ENCODE measurements at places on chromosomes 7 and 10.

GRCh38 chr10:53997953-53998352 is 803.1 kb downstream of the PCDH15 start:
- DNase-seq: no peak

GRCh38 chr7:22269963-22270362 is 87.0 kb downstream of the RAPGEF5 start:
- no peak for DNase-seq

- no peak for DNase-seq
Measured at GRCh38 chr7:85239109-85239508, 52.3 kb upstream of the SEMA3D start.

DNA sequence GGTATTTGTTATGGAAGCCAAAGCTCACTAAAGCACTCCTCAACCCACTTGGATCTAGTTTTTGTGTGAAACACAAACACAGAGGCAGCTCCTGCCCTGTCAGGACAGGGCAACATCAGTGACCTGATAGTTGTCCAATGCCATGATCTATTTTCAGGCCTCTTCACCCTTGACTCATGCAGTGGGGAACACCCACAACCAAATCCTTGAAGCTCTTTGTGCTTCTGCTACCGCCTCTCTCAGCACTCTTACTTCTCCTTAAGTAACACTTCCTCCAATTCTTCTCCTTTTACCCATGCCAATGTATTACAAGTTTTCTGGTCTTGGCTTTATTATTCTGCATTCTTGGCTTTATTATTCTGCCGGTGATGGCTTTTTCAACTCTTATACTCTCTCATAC is 425.3 kb downstream of the INHBA start:
- DNase-seq: no peak

GRCh38 chr7:2631946-2632732 is at the start of gene TTYH3:
TSS of gene TTYH3 (plus strand) at chr7:2631986. CDS start at chr7:2632156, 170 bp downstream.
- DNase-seq: no peak

DNA sequence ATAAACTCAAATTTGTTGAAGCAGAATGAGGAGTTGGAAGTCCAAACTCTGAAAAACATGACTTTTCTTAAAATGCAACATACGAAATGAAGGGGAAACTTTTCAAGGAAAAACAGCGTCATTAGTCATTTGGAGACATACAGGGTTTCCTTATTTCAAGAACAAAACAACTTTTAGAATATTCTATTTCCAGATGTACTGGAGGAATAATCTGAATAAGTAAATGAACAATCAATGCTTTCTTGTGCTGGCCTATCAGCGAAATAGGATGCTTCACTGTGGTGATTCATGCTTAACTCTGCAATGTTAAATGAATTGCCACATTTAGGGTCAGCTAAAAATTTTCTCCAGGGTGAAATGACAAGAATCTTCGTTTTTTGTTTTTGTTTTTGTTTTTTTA is 114.3 kb downstream of the SEMA3C start:
- DNase-seq: no peak

DNA sequence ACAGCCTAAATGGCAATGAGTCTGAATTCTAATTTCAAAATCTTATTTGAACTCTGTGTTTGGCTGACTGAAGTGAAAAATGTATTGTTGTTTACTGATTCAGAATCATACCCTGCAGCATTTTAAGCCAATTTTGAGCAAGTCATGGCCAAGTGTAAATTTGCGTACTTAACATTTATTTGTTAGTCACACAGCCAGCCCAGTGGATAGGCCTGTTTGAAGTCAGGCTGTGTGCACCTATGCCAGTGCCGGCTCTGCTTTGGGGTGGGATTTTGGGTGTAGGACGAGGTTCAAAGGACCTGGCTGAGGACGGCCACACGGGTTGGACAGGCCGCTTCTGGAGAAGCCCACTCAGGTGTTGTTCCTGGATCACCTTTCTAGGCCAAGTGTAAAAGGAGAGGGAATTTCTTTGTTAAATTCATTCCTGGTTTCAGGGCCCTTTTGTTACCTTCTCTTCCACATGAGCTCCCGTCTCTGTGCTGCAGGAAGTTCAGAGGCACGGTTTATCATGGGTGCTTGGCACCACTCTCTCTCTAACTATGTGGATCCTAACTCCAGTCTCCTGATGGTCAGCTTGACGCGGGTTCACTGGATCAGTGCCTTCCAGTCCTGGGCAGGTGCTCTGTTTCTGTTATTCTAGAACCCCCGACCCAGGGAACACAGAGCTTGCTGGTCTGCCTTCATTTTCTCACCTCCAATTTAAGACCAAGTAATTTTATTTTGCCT is 84.7 kb downstream of the CCNY start:
- no peak for DNase-seq

GRCh38 chr10:86678999-86679792 is 10.9 kb downstream of the LDB3 start:
- no peak for DNase-seq

DNA sequence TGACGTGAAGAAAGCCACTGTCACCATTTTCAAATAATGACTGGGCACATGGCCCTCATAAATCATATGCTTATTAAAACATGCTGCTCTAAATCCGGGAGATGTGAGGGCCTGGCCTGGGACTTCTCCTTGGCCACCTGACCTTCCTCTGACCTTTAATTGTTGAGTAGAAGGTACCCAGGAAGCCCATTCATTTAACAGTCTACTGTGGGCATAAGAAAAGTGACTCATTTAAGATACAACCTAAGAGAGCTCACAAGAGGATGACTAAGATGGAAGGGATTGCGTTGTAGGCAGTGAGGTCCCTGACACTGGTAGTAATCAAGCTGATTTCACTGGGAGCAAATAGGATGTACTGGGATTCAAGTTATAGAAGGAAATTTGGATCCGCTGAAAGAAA is 203.4 kb upstream of the GPR26 start:
- DNase-seq: no peak

GRCh38 chr7:19508124-19508523 is 200.7 kb downstream of the POLR1F start:
- DNase-seq: no peak

DNA sequence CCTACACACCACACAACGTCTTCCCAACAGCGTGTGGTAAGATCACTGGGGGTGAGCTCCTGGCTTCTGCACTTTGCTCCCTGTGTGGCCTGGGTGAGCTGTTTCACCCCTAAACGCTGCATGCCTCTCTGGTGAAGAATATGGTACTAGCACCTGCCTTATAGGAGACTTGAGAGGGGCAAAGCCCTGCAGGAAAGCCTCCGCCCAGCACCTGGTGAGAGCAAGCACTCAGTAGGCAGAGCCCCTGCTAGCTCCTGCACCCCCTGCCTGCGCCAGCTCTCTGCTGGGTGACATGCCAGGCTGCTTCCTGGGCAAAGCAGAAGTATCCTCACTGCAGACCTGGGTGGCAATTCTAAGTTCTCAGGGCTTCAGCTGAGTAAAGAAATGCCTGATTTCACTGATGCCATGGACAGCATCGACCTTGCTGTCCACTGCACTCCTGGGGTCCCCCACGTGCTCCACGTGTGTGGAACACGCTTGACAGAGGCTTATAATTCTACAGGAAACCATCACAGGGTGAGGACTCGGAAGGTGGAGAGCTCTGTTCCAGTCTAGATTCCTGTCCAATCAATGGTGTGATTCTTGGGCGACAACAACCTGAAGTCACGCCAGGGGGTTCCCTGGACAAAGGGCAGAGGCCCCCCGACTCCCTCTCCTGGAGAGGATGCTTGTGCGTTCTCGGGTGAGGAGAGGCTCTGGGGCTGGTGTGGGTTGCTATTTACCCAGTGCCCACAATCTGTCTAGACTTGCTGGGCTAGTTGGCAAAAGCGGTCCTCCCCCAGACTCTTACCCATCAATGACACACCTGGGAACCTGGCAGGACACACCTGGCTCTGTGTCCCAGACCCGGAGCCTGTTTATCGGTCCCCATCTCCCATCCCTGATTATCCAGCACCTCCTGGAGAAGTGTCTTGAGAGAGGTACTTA is 5.0 kb upstream of the CALML5 start:
- DNase-seq: no peak

DNA sequence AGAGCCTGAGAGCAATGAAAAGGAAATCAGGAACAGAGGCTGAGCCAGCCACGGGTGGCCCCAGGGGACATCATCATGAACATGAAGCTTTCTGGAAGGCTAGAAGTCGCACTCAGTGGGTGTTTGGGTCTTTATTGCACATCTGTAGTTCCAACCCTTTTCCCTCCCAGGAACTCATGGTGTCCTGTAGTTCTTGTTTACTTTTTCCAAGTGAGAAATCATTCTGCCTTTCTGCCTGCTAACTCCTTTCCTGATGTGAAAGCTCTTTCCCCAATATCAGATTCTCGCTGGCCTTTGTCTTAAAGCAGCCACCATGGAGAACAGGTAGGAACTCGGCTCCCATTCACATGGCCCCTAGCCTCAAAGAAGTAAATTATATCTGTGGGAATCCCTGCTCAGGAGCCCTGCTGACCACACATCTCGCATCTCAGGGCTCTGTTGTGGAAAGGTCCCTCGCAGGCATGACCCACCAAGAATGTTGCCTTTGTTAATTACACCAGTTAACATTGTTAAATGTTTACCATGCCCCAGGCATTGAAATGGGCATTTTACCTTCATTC is 542.7 kb downstream of the TNS3 start:
- DNase-seq: no peak

- no peak for DNase-seq
Measured at GRCh38 chr7:45591101-45591906, 17.1 kb downstream of the ADCY1 start.

DNA sequence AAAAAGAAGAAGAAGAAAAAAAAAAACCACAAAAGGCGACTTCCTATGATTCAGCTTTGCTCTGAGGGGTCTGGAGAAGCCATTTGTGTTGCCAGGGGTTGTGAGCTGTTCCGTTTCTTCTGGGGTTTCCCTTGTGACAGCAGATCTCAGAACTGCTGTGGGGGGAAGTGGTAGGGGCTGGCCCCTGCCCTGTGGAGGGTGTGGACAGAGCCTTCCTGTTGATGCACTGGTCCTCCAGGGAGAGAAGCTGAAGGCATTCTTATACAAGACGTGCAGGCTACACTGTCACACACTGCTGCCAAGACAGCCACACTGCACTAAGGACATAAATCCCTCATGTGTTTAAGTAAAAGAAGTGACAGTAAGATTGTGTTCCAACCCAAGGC is 17.3 kb upstream of the CSGALNACT2 start:
- DNase-seq: peak; percentile 70
